Large intestine (tissue), 12 donors: ENCODE measurements at places on chromosomes 6 and 20. TPM values are rescaled to one million over a fixed set of nuclear protein-coding genes. Genes with fewer than 3 reads are reported as not detected.

Gene GSTA3
- polyA plus RNA-seq = 0.12 TPM

DNA sequence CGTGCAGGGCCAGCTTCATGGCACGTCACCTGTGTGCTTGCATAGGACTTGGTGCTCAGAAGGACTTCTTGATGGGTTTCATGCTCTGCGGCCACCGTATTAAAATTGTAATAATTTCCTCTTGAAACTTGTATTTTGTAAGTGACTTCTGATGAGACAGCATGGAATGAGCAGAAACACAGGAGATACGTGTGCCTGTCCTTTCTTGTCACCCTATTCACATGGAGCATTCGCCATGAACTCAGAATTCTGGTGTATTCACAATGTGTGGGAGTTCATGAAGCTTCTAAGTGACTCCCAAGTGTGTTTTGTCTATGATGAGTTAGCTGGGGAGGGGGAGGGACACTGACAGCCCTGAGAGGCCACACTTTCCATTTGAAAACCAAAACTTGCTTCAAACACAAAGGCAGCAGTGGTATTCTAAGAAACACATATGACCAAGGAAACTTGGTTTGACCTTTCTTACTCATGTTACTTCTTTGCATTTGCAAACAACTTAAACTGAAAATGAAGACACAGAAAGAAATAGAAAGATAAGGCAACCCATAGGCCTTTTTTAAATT is 92.1 kb upstream of the NEDD9 start:
- peak overlapping the region; percentile 68 for H3K27ac ChIP-seq
- no peaks in the 10 kb centered on the region for H3K36me3 ChIP-seq
- H3K27me3 ChIP-seq = no peaks in the 10 kb centered on the region
- H3K4me3 ChIP-seq = no peak overlapping the region
- H3K4me1 ChIP-seq = peaks cover 40% of the 10 kb centered on the region

Gene SLC32A1
- polyA plus RNA-seq = 0.03 TPM

GRCh38 chr6:110682460-110682853 is 132.8 kb downstream of the CDK19 start:
- peak; percentile 87 for DNase-seq
- H3K4me3 ChIP-seq = no peak overlapping the region
- H3K36me3 ChIP-seq = no peaks in the 10 kb centered on the region
- no peaks in the 10 kb centered on the region for H3K4me1 ChIP-seq
- no peak overlapping the region for H3K27ac ChIP-seq

- H3K27me3 ChIP-seq = no peaks in the 10 kb centered on the region
- no peaks in the 10 kb centered on the region for H3K36me3 ChIP-seq
- no peaks in the 10 kb centered on the region for H3K4me1 ChIP-seq
- H3K4me3 ChIP-seq = no peak overlapping the region
These were observed 12.4 kb downstream of the ADGRF5 start for GRCh38 chr6:46909371-46909770.

DNA sequence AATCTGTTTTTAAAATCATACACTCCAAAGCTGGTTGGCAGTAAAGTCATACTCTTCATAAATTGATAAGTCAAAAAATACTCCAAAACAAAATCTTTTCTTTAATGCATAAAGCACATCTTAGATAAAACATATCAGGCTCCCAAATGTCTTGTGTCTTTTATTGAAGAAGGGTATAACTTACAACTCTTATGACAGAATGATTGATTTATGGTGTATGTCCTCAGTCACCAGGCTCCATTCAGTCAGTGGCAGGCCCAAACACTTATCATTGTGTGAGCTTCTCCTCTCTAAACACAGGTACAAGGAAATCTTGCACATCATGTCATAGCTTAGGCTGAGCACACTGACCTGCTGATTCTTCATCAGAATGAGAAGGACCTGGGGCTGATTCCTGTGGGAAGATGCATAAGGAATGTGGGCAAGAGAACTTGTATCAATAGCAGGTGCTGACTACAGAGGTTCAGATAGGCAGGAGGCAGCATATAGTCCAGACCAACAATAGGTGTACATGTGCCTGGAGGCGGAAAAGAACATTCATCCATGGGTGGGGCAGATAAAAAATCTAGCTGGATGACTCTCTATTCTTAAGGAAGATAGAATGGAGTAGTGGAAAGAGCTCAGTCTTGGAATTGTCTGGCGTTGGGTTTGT is 1.9 kb downstream of the CALHM5 start:
- H3K36me3 ChIP-seq = no peaks in the 10 kb centered on the region
- no peak overlapping the region for H3K4me3 ChIP-seq
- H3K4me1 ChIP-seq = no peaks in the 10 kb centered on the region
- H3K27ac ChIP-seq = no peak overlapping the region
- no peak for DNase-seq
- H3K27me3 ChIP-seq = no peaks in the 10 kb centered on the region

DNA sequence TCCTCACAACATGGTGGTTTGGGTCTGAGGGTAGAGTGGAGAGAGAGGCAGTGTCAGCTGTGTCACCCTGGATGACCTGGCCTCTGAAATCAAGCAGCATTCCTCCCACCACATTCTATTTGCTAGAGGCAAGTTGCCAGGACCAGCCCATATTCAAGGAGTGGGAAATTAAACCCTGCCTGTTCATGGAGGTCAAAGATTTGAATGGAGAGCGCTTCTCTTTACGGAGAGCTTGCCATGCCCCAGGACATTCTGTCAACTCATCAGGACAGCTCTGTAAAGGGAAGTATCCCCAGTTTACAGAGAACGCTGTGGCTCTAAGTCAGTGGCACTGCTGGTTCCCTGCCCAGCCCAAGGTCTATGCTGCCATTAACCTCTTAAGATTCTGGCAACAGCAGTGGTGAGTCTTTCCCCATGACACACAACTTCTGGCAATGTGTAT is 90.0 kb upstream of the INSM1 start:
- H3K36me3 ChIP-seq = no peaks in the 10 kb centered on the region
- no peak overlapping the region for H3K4me3 ChIP-seq
- H3K27me3 ChIP-seq = peaks cover 17% of the 10 kb centered on the region
- DNase-seq = no peak
- H3K4me1 ChIP-seq = no peaks in the 10 kb centered on the region

DNA sequence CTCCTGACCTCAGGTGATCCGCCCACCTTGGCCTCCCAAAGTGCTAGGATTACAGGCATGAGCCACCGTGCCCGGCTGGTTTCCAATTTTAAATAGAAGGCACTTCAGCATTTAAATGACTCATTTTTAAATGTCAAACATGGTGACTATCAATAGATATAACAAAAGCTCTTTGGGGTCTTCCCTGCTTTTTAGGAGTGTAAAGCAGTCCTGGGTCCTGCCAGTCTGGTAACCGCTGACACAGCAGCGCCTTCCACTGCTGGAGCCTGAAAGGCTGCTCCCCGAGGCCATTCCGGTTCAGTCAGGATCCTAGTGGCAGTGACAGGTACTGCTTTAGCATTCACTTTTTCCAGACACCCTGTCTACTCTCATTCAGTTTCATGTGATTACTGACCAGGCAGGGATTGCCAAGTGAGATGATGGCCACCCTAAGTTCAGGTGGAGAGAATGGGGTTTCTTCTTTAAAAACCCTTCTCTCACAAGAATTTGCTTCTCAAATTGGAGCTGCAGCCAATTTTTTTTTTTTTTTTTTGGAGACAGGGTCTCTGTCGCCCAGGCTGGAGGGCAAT is 5.1 kb downstream of the DIDO1 start:
- no peak overlapping the region for H3K4me3 ChIP-seq
- no peaks in the 10 kb centered on the region for H3K36me3 ChIP-seq
- H3K27ac ChIP-seq = peak overlapping the region; percentile 1
- H3K27me3 ChIP-seq = no peaks in the 10 kb centered on the region
- DNase-seq = peak; percentile 77

Gene CALHM4
- polyA plus RNA-seq = 0.13 TPM

- DNase-seq = no peak
- H3K36me3 ChIP-seq = no peaks in the 10 kb centered on the region
- no peak overlapping the region for H3K27ac ChIP-seq
- peaks cover 2% of the 10 kb centered on the region for H3K4me1 ChIP-seq
- no peak overlapping the region for H3K4me3 ChIP-seq
These were observed 128.2 kb downstream of the EDN3 start for GRCh38 chr20:59428441-59429205.

Gene DEFB124
- polyA plus RNA-seq = 0.21 TPM

Gene RCAN2
- polyA plus RNA-seq = 4.7 TPM

Gene ZSCAN26
- polyA plus RNA-seq = 25.4 TPM

- no peak overlapping the region for H3K4me3 ChIP-seq
- no peak for DNase-seq
- no peaks in the 10 kb centered on the region for H3K27me3 ChIP-seq
- no peaks in the 10 kb centered on the region for H3K4me1 ChIP-seq
- no peaks in the 10 kb centered on the region for H3K36me3 ChIP-seq
These were observed 186.0 kb upstream of the MMS22L start for GRCh38 chr6:97468981-97469380.

DNA sequence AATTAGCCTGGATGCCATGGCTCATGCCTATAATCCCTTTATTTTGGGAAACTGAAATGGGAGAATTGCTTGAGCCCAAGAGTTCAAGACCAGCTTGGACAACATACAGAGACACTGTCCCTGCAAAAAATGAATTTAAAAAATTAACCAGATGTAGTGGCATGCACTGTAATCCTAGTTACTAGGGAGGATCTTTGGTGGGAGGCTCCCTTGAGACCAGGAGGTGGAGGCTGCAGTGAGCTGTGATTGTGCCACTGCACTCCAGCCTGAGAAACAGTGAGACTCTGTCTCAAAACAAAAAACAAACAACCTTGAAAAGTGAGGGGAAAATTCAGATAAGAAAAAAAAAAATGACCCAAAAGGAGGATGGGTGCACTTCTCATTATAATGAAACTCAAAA is 23.4 kb downstream of the CAP2 start:
- H3K4me1 ChIP-seq = no peaks in the 10 kb centered on the region
- no peak for DNase-seq
- no peak overlapping the region for H3K4me3 ChIP-seq
- H3K36me3 ChIP-seq = no peaks in the 10 kb centered on the region
- no peaks in the 10 kb centered on the region for H3K27me3 ChIP-seq

DNA sequence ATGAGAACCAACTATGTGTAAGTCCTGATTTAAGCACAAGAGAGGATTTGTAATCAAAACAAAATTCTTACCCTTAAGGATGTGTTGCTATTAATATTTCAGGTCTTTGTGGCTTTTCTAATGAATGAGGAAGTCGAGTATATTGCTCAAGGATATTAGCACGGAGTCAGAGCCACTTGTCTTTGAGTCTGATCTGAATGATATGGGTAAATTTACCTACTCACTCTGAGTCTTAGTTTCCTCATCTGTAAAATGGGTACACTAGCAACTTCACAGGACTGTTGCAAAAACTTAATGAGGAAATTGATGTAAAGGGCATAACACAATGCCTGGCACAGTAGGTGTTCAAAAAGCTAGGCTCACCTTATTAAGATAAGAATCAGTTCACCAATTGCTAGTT is 30.0 kb upstream of the QKI start:
- no peaks in the 10 kb centered on the region for H3K27me3 ChIP-seq
- DNase-seq = no peak
- no peak overlapping the region for H3K4me3 ChIP-seq
- H3K36me3 ChIP-seq = no peaks in the 10 kb centered on the region
- H3K4me1 ChIP-seq = no peaks in the 10 kb centered on the region
- no peak overlapping the region for H3K27ac ChIP-seq

DNA sequence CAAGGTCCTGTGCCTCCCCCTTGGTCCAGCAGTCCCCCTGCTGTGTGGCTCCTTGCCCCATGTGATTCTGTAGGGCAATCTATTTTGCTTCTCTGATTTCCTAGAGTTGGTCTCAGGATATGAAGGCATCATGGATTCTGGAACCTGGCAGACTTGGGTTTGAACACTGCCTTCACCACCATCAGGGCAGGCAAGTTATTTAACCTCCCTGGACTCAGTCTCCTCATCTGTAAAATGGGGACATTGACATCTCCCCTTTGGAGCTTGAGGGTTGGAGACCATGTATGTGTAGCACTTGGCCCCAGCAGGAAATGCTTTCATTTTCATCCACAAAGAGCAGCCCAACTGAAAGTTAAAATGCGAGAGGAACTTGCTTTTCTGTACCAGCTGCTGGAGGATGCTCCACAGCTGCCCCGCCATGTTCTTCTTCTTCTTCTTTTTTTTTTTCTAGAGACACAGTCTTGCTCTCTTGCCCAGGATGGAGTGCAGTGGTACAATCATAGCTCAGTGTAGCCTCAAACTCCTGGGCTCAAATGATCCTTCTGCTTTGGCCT is 6.7 kb downstream of the TOX2 start:
- DNase-seq = no peak
- no peaks in the 10 kb centered on the region for H3K4me1 ChIP-seq
- peaks cover 33% of the 10 kb centered on the region for H3K27me3 ChIP-seq
- no peaks in the 10 kb centered on the region for H3K36me3 ChIP-seq

DNA sequence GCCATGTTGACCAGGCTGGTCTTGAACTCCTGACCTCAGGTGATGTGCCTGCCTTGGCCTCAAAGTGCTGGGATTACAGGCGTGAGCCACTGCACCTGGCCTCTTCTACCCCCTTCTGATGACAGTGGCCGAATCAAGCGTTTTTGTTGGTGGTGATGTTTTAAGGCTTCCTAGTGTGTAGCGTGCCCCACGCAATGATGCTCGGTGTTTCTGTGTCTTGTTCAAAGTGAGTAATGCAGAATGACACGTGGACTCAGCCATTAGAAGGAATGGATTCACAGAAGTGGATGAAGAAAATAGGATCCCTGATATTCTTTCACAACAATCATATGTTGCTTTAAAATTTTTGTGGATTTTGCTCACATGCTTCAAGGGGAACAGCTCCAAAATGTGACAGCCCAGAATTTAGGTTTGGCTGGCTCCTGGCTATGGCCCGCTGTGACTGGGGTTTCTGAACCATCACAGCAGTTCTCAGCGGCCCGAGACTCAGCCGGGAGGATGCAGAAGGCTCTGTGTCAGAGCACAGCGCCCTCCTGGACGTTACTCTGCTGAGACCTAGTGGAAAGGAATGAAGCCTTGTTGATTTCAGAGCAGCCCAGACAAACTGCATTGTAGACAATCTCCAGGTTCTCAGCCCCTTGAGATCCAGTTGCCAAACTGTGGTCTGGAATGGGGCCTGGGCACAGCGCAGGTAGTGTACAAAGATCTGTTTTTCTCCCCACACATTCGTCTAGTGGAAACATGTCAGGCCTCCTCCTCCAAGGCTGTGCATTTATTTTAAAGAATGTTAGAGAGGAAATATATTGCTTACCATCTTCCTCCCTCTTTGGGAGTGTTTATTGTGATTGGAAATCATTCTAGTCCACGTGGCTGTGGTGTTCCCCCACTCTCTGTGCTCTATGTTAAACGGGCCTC is 57.6 kb upstream of the TIAM2 start:
- H3K36me3 ChIP-seq = no peaks in the 10 kb centered on the region
- H3K27ac ChIP-seq = no peak overlapping the region
- H3K4me1 ChIP-seq = no peaks in the 10 kb centered on the region
- no peak for DNase-seq
- no peak overlapping the region for H3K4me3 ChIP-seq

Gene DDO
- polyA plus RNA-seq = 5.2 TPM

Gene SYCP2
- polyA plus RNA-seq = 4.2 TPM

DNA sequence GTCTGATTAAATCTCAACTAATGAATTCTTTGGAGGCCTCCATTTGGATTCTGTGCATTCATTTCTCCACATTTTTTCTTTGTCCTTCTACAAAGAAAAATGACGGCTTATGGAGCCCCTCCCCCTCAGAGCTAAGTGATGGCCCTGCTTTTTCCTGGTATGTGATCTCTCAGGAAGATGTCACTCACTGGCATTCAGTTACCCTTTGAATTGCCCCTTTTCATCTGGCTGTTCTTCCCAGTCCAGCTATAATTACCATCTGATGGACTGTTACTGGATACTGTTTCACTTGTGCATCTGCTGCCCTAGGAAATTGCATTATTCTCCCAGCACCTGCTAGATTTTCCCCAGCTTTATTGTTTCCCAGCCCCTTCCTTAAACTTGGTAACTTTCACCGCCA is 151.9 kb downstream of the CFAP61 start:
- no peaks in the 10 kb centered on the region for H3K4me1 ChIP-seq
- H3K4me3 ChIP-seq = no peak overlapping the region
- DNase-seq = no peak
- no peak overlapping the region for H3K27ac ChIP-seq
